ENCODE measurements at places on chromosomes 11 and 22.

- DNase-seq = peak; percentile 98
Measured at GRCh38 chr11:20488352-20488751, 100.8 kb downstream of the PRMT3 start.

DNA sequence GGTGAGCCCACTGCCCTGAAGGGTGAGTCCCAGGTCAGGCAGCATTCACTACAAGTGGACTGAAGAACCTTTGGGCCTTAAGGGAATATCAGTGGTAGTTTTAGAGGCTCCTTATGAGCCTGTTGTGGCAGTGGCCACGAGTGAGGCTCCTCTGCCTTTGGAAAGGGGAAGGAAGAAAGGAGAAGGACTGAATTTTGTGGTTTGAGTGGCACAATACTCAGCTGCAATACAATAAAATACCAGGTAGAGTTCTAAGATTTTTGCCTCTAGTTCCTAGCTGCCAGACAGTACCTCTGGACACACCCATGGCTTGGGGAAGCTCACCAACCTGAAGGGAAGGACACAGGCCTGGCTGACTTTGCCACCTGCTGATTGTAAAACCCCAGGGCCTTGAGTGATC, 260.9 kb downstream of the DYNC2H1 start:
- DNase-seq = no peak

DNA sequence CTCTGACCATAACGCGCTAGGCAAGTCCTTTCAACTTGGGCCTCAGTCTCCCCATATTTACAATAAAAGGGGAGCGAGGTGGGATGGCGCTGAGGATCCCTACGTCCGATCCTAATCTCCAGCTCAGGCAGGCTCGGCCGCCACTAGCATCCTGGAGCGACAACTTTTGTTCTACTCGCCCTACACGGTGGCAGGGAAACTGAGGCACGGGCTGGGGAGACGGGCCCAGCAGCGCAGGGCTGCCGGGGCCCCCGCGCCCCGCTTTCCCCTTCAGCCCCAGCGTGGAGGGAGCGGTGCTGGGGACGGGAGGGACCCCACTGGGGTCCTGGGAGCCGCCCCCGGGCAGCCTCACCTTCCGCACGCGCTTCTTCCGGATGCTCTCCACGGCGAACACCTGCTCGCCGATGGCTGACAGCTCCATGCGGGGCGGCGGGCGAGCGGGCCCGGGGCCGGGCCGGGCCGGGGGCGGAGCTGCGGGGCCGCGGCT, 413 bp downstream of the CBX7 start:
- no peak for DNase-seq

GRCh38 chr11:47051217-47051616, 114.7 kb downstream of the CSTPP1 start:
- no peak for DNase-seq

DNA sequence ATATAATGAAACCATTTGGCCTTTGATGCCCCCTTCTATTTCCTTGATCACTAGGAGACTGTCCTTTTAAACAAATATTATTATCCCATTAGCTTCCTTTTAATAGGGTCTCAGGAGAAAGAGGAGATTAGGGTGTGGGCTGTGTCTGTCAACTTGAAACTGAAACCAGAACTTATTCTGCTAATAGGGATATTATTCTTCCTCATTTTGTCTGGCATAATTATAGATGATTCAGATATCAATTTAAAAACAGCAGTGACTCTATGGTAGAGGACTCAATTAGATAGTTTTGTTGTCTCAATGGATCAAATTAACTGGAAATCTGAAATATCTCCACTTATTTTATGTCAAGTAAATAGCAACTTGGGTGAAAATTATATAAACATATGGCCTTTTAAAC, 584.9 kb upstream of the CCDC90B start:
- DNase-seq = no peak

- no peak for DNase-seq
Measured at GRCh38 chr22:38230108-38230825, 28.5 kb downstream of the MAFF start.

DNA sequence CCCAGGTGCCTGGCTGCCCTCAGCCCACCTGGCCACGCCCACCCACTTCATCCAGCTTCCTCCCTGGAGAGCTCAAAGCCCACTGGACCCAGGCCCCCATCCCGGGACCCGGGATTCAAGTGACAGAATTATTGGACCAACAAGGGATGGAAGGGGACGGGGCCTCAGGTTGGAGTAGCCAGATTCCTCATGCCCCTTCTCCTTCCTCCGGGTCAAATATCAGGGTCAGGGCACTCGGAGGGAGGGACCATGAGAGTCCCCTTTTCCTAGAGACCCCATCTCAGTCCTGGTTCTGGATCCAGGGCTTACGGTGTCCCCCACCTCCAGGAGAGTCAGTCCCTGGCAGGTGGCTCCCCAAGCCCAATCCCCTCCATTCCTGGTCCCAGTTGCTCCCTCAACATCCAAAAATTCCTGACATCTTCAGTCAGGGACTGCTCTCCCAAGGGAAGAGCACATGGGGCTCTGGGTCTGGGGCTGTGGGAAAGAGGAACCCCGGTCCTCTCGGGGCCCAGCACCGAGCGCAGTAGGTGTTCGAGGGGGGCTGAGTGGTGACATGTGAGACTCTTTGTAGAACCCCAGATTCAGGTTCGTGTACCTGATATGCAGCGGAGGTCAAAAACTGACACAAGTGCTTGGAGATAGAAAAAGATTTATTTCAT, 37.7 kb downstream of the IGLL5 start:
- DNase-seq = no peak

GRCh38 chr11:82792822-82793569, 59.3 kb upstream of the FAM181B start:
- DNase-seq = no peak

GRCh38 chr11:44738791-44739190, 12.0 kb downstream of the TSPAN18 start:
- DNase-seq = no peak

DNA sequence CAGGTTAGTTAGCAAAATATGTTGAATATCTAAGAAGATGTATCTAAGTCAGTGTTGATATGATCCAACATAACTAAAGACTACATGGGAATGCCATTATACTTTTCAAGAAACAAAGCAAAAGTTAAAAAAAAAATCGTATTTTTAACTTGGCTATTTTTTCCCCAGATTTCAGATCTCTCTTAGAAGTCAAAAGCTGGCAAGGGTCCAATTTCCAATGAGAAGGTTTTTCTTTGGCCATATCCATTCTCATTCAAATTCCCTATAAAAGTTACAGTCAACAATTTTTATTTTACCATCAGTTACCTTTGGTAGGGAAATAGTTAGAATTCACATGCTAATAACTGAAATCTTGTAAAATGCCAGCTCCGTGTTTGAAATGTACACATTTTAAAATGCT, 70.5 kb upstream of the FAT3 start:
- DNase-seq = no peak

DNA sequence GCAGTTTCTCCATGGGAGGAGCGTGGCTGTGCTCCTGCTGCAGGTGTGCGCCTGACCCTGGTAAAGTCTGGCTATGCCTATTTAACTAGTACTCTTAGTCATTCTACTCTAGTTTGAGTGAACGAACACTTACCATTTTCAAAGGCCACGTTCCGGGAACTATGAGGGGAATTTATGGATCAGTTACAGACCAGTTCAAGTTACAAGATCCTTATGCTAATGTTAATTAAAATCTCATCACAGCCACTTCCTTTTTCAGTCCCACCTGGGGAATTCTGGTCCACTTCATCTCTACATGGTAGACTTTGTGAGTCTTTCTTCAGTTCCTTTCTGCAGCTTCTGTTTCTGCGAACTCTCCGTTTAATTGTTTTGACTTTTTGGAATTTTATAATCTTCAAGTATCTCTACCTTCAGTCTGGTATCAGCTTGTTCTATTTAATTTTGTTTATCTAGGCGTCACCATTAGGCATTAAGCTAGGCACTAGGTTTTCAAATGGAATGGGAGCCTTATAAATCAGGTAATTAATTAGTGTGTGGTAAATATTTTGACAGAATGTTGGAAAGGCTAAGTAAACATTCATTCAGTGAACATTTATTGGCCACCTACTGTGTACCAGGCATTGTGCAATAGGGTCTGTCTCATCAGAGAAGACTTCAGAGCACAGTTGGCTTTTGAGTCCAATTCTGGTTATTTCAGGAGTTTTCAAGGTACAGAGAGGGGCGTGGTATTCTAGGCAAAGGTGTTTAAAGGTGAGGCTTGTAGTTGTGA, 78.9 kb downstream of the GRK3 start:
- no peak for DNase-seq

GRCh38 chr22:44051961-44052360, 27.9 kb downstream of the PARVB start:
- no peak for DNase-seq

DNA sequence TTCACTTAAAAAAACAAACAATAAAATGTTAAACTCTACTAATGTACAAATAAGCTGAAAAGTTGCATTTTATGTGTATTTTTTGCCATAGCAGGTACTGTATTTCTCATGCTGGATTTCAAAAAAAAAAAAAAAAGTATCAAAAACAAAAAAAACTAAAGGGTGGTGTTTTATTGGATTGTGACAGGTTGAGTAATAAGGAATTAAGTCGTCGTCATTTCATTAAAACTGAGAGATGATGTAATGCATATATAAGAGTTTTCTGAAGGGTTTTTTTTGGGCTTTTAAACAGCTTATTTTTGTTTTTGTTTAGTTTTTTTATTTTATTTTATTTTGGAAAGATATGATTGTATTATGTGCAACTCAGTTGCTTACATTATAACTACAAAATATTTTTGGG, 10.9 kb upstream of the ADSL start:
- DNase-seq = no peak

- DNase-seq = no peak
Measured at GRCh38 chr11:64916040-64916774, 802 bp downstream of the ATG2A start.

GRCh38 chr11:107819361-107820014, 39.1 kb downstream of the SLC35F2 start:
- no peak for DNase-seq

DNA sequence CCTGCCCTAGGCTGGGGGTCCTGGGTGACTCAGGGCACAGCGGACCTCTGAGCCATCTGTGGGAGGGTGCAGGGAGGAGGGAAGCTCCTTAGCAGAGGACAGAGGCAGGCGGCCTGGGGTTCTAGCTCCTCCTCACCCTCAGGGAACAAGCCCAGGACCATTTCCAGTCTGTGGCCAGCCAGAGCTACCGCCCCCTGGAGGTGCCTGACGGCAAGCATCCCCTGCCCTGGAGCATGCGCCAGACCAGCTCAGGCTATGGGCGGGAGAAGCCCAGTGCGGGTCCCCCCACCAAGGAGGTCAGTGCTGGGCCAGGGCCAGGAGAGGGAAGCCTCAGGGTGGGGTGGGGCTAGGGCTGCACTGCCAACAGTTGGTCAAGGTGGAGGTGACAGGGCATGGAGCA, 26.0 kb upstream of the LRRC10B start:
- DNase-seq = no peak

DNA sequence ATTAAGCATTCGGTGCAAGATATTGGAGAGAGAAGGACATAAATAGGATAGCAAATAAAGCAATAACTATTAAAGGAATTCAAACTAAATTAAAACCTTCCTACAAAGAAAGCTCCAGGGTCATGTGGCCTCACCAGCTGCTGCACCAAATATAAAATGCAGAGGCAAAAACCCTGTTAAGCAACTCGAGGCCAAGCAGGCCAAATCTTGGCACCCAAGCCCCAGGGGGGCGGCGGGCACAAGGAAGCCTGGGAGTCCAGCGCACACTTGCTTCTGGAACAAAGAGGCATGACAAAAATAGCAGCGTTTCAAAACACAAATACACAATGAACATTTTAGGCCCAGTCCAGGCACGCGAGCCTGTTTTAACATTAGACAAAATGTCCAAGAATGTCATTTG, 20.8 kb downstream of the KRTAP5-6 start:
- DNase-seq = no peak

All from NCI-H187 treated with DMSO at 0.1 percent for 48 hours (cell line).